ENCODE measurements at places on chromosomes 5 and 9.

- no peak for DNase-seq
Observed at GRCh38 chr9:132481053-132481849, 71.2 kb downstream of the CFAP77 start.

- DNase-seq = no peak
Observed at GRCh38 chr5:91095313-91095712, 287.8 kb downstream of the ARRDC3 start.

GRCh38 chr9:38380872-38381534 lies 11.5 kb upstream of the ALDH1B1 start:
- DNase-seq = no peak

GRCh38 chr9:8717146-8717545 lies 917.6 kb upstream of the DMAC1 start:
- DNase-seq = no peak

GRCh38 chr5:153147891-153148623 lies 342.4 kb upstream of the GRIA1 start:
- peak; percentile 9 for DNase-seq

GRCh38 chr5:53430618-53431252 lies 49.7 kb upstream of the FST start:
- no peak for DNase-seq

GRCh38 chr5:78899922-78900362 lies 85.2 kb downstream of the ARSB start:
- DNase-seq = peak; percentile 12

- DNase-seq = no peak
Observed at GRCh38 chr5:119080936-119081335, 10.0 kb downstream of the DMXL1 start.

GRCh38 chr5:160188141-160189015 lies 40.9 kb upstream of the FABP6 start:
- DNase-seq = no peak

- DNase-seq = no peak
Observed at GRCh38 chr9:89593727-89594427, 10.9 kb upstream of the GADD45G start.

DNA sequence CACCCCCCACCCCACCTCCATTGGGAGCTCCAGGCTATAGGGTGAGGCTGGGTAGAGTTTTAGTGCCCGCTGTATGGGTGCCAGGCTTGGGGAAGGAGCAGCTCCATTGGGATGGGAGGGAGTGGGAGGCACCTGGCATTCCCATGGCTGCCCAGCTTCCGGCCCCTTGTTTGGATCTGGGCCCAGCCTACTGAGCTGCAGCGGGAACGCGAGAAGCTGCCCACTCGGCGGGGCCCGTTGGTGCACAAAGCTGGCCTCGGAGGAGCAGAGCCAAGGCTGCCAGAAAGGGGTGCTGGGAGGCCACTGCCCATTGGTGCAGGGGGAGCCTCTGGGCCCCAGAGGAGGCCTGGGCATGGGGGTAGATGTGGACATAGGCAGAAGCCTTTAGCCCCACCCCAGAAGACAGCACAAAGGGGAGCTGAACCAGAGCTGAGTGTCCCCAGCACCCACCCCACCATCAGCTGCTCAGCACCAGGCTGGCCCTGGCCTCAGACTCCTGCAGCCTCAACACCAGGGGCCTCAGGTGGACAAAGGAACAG lies 4.4 kb downstream of the LCN9 start:
- DNase-seq = no peak

DNA sequence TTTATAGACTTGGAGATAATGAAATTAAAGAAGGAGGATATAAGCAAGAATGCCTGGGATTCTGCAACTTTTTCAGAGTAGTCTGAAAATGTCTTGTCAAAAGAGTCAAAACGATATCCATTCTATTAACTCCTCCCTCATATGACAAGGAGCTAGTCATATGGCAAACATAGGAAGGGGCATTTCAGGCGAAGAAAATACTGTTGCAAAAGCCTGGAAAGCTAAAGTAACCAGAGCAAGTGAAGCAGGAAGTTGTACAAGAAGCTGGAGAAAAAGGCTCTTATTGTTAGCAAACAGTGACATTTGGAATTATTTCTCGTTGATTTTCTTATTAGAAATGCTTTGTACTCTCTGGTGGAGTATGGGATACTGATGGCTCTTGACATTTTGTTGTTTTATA lies 94.0 kb upstream of the PTPRD start:
- DNase-seq = no peak

DNA sequence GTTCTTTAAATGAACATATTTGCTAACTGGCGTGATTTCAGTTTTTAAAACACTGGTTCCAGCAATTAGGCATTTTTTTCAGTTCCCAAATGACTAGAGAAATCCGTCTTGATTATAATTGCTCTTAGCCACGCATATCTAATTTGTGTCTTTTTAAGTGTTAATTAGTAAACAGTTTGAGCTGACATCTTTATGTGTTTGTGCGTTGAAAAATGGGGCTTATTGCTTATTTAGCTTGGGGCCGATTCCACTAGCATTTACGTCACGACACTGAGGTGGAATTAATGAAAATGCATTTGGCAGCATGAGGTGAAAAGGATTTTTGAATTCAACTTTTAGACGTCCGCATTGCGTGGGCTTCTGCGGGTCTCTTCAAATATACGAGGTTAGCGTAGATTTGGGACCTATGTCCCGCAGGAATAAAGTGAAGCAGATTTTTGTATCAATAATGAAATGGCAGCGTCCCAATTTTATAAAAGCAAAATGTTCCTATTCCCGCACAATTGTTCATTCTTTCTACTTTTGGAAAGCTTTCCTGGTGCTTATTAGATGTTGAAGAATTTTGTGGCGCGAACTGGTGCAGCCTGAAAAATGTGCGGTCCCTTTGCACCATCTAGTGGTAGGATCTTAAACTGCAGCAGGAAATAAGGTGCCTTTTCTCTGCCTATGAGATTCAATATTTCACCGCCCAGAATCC lies 122.7 kb upstream of the LMX1B start:
- DNase-seq = peak; percentile 4

DNA sequence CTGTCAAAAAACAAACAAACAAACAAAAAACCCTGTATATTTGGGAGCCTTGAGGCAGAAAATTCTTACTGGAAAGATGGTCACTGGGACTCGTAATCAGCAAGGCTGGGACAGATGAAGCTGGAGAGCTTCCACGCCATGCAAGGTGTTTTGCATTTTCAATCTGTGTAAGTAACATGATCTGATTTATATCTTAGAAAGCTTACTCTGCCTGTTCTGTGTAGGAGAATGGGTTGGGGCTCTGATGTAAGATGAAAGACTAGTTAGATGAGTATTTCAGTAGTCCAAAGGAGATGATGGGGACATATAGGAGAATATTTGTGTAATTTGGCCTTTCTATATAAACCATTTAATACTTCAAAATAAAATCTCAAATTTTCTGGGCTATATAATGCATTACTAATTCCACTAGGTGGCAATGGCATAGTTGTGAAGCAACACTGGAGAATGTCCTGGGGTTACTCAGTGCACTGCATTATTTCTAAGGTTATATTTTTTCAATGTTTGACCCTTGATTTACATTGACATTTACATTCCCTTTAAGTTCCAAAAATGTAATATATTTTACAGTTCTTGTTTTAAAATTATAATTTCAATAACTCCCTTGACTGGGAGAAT lies 21.9 kb upstream of the FSD1L start:
- DNase-seq = peak; percentile 38

Measured in DMS 273 treated with DMSO at 0.1 percent for 48 hours (cell line).